ENCODE measurements at places on chromosomes 2 and 18. TPM values are rescaled to one million over a fixed set of nuclear protein-coding genes. Genes with fewer than 3 reads are reported as not detected.
A peak's percentile ranks its signal among the peaks of the same experiment; 100 is the strongest.

DNA sequence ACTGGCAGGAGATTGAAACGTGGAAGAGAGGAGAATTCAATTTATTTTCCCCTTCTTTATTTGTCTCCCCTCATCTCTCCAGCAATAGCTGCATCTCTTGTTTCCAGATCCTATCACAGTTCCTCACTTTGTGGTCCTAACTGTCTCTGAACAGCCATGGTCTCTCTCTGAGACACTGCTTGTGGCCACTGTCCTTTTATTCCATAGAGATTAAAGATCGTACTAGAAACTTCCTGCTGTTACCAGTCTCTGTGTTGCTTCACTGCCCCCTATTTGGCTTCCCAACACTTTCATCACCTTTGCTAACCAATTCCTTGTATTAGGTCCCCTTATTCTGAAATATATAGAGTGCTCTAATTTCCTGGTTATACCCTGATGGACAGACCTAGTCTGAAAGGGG lies 48.9 kb upstream of the CAVIN2 start:
- no peak for DNase-seq

The SCN9A gene
- 6.3 TPM for total RNA-seq

- DNase-seq = no peak
Measured at GRCh38 chr2:86488561-86489250, 47.5 kb downstream of the KDM3A start.

- DNase-seq = no peak
Measured at GRCh38 chr2:157469726-157470125, 25.8 kb upstream of the CYTIP start.

DNA sequence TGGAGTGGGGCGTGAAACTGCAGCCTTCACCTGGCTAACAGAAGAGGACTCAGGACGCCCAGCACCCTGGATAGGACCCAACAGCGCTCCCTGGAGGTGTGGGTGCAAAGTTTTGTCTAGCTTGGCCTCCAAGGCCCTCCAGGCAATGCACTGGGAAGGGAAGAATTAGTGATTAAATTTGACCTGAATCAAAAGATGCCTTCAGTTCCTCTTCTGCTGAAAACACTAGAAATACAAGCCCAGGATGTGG lies 779 bp upstream of the TRIB2 start:
- peak; percentile 69 for DNase-seq

DNA sequence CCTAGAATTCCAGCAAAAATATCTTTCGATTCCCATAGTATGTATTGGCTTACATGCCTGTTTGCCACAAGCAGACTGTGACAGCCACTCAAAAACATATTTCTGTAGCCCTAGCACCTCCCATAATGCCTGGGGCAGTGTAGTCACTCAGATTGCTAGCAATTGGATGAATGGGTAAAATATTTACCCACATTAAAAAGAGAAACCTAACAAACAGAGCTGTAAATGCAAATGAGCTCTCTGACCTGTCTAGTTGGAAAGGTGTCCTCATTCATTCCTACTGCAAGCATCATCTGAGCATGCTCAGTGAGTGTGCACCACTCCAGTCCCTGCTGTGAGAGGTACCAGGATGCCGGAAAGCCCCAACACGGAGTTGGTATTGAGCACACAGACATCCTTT lies 234.0 kb upstream of the RAB12 start:
- no peak for DNase-seq
